Left renal pelvis (tissue), 4 donors: ENCODE measurements at places on chromosomes 4 and X. TPM values are rescaled to one million over a fixed set of nuclear protein-coding genes. Genes with fewer than 3 reads are reported as not detected.

The XG gene
- 0.15 TPM for polyA plus RNA-seq

GRCh38 chrX:79300856-79301255 lies 66.3 kb downstream of the ITM2A start:
- DNase-seq: no peak

The HHIP gene
- polyA plus RNA-seq: 4.8 TPM

The SSX1 gene
- polyA plus RNA-seq: not detected

The CPEB2 gene
- polyA plus RNA-seq: 16.7 TPM

The LRPAP1 gene
- 183 TPM for polyA plus RNA-seq

DNA sequence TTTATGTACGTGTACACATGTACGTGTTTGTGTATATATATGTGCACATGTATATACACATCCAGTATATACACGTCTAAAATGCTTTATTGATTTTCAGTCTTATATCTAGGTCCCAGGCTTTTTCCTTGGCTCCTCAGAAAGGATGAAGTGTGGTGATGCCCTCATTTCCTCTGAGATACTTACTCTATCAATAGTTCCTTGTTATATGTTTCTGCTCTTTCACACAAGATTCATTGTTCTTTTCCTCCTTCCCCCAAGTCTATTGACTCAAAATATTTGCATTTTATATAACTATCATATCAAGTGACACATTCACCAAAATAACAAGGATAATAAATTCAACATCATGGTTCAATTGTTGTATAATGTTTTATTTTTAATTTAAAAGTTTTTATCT lies 359.2 kb downstream of the EPHA5 start:
- DNase-seq: no peak

The FATE1 gene
- not detected for polyA plus RNA-seq

DNA sequence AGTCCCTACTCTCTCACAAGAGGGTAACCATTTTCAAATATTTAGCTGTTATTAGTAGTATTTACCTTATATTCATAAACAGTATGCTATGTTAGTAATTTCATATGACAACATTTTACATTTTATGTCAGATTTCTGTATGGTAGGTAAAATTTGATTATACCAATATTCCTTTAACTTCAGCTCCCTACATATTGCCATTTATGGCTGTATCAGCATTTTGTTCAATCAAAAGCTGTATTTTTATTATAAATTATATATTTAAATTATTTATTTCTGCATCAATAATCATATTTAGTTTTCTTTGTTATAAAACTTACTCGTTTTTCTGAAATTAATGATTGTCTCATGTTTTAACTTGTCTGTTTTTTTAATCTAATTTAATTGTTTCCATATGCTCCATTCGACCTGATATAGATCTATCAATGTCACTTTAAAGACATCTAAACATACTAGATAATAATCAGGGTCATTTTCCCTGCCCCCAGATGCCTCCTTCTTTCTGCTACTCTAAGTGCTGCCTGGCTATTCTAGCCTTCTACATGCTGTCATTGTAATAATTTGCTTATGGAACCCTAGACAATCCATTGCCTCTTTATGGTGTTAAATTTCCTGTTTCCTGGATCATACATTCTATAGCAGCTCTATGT lies 1976.7 kb upstream of the ADGRL3 start:
- DNase-seq: no peak

DNA sequence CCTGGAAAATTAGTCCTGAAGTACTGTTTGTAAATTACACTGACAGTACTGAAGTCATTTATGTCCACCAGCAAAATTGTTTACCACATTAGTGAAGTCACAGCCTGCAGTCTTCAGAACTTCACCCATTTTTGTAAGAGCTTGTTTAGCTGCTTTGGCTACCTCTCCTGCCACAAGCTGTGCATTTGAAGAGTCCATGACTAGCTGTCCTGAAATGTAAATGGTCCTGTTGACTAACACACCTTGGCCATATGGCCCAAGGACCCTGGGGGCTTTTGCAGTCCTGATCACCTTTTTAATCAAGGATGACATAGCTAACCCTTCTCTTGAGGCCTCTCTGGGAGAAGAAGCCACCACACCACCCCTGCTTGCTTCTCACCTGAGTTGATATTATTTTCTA lies 21.4 kb upstream of the ZNF518B start:
- no peak for DNase-seq

DNA sequence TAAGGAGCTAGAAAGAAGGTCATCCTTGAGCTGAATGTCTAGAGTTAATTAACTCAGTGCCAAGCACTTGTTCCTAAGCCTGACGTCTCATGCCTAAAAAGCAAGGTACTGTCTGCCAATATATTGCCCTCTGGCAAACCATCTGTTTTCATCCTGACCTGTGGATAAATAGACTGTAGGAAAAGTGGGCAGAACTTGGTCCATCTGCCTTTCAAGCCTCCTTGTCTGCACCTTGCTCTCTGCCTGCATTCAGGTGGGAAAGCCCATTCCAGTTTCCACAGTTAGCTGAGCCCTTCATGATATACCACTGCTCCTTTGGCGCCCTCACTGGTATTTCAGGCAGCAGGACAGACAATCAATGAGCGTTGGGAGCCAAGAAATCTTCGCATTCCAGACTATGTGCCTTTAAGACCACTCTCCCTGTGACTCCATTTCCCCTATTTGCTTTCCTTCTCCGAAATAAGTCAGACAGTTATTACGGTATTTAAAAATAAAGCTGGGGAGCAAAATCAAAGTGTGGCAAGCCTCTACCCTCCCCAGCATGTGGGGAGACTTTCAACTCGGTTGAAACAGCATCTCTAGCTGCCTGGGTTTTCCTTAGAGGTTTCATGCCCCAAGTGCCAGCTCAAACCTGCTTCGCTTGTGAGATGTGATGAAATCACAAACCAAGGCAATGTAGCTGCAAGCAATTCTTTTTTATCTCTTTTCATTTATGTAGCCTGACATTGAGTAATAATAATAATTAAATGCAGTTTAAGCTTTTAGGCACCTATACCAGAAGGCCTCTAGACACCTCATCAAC lies 2.5 kb upstream of the CCDC149 start:
- DNase-seq: no peak

GRCh38 chr4:67393699-67394281 lies 151.5 kb downstream of the CENPC start:
- DNase-seq: peak; percentile 6

DNA sequence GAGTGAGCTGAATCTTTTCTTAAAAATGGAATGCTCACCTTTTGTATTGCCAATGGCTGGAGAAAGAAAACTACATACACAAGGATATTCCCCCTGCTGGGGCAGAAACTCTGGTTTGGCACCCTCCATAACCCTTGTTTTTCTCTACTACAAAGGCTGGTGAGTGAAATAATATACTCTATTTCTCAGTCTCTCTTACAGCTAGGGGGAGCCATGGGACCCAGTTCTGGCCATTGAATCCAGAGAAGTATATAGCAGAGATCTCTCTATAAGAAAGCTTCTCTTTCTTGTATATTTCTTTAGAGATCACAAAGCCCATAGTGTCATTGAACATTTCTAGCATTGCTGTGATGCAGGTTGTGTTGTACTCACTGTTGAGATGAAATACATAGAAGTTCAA lies 49.8 kb downstream of the SMPX start:
- no peak for DNase-seq

The ASB5 gene
- polyA plus RNA-seq: not detected

DNA sequence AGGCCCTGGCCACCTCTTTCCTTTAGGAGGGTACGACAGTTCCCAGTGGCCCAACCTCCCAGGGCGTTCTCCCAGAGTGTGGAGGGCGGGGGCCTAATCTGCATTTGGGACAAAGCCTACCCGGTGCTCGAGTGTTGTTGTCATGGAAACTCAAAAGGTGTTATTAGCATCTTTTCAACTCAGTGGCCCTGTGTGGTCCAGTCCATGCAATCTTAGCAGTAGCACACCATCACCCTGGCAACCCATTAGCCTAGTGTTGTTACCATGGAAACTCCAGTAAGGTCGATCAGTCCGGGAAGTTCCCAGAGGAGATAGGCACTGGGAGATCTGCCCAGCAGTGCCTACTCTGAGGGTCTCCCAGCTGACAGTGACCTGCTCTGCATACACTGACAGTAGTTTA lies 20.2 kb downstream of the APLN start:
- DNase-seq: no peak

DNA sequence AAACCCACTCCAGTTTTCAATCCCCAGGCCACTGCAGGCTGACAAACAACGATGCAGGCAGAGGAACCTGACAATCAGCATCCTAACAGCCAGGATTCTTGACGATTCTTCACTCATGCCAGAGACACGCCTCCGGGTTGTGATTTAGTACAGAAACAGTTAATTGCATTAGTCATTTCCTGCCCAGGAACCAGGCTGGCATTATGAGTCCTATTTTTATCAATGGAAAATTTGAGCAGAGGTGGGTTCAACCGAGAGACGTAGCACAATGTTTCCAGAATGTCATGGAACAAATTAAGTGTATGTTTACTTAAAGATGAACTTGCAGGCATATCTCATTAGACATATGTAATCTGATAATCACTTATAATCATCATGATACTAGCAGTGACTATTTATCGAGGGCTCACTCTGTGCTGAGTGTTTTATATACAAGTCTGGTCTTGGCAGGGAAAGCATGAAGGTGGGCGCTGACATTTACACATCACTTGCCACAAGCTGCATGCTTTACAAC lies 159.7 kb downstream of the NSUN7 start:
- DNase-seq: no peak

GRCh38 chrX:17597836-17598439 lies 139.4 kb upstream of the SCML1 start:
- DNase-seq: no peak

The CCDC120 gene
- polyA plus RNA-seq: 9.5 TPM

GRCh38 chrX:123590842-123591486 lies 141.9 kb downstream of the THOC2 start:
- no peak for DNase-seq

DNA sequence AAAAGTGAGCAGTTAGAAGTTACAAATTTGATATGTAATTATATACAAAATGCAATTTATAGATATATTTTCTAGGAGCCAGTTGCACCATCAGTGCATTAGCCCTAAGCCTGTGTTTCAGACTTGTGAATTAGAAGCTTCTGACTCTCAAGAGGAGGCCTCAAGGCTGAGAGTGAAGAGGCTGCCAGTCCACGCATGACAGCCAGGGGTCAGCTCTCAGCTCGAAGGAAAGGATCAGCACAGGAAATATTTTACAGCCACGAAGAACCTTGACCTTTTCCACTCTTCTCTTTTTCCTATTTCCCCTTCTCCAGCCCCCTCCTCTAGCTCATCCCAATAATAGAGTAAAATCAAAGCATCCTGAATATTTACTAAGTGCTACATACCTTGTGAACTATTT lies 642.4 kb downstream of the TRIML1 start:
- no peak for DNase-seq

- DNase-seq: no peak
Observed at GRCh38 chrX:50430917-50431575, 39.6 kb downstream of the DGKK start.

GRCh38 chrX:31497086-31497485 lies 425.2 kb upstream of the FTHL17 start:
- no peak for DNase-seq

DNA sequence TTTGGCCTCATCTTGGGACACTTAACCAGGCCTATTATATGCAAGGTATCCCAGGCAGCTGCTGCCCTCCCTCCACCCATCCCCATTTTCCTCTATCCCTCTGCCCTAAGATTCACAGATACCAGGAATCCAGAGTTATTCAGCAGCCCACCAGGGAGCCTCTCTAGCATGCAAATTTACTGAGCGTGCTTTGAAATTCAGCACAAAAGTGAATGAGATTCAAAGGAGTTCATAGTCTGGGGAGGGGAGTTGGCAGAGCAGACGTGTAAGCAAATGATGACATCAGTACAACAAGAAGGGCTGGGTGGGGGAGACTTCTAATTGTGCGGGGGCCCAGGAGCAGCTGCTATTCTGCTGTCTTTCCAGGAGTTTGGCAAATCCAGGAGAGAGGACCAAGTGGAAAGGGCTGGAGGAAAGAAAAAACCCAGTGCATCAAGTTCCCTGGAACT lies 1.7 kb upstream of the MTM1 start:
- DNase-seq: no peak

The IL1RAPL1 gene
- polyA plus RNA-seq: 6.0 TPM

The KLKB1 gene
- 1.1 TPM for polyA plus RNA-seq

DNA sequence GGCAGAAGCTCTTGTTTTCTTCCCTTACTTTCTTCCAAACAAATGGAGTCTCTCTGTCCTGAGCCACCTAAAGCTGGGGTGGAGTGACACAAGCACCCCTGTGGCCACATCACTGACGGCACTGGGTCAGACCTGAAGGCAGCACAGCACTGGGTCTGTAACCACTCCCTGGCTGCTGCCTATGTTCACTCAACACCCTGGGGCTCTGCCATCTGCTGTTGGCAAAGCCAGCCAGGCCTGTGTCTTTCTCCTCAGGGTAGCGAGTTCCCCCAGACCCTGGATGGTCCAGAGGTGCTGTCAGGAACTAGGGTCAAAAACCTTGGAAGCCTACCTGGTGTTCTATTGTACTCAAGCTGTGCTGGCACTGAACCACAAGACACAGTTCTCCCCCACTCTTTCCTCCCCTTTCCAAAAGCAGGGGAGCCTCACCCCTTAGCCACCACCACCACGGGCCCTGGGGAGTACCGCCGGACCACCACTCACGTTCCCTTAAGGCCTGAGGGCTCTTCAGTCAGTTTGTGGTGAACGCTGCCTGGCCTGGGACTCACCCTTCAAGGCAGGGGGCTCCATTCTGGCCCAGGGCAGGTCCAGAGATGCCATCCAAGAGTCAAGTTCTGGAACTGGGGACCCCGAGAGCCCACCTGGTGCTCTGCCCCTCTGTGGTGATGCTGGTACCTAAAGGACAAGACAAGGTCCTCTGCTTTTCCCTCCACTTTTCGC lies 31.5 kb downstream of the TMEM271 start:
- no peak for DNase-seq

GRCh38 chr4:185134307-185134869 lies 8.7 kb upstream of the SLC25A4 start:
- DNase-seq: no peak

- no peak for DNase-seq
Observed at GRCh38 chrX:96455078-96455477, 229.6 kb upstream of the DIAPH2 start.

DNA sequence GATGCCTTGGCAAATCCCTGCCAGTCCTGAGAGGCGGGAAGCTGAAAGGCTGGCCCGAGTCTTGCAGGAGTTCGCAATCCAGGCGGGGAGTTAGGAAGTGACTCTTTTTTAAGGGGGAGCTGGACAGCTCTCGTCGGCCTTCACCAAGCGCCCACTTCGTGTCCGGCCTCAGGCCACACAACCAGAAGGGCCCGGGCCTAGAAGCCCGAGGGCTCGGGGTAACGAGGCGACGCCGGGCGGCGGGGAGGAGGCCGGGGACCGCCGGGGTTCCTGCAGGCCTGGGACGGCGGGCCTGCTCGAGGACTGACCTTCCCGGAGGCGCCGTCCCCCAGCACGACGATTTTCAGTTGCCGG lies 395 bp downstream of the RAB28 start:
- DNase-seq: peak; percentile 45

DNA sequence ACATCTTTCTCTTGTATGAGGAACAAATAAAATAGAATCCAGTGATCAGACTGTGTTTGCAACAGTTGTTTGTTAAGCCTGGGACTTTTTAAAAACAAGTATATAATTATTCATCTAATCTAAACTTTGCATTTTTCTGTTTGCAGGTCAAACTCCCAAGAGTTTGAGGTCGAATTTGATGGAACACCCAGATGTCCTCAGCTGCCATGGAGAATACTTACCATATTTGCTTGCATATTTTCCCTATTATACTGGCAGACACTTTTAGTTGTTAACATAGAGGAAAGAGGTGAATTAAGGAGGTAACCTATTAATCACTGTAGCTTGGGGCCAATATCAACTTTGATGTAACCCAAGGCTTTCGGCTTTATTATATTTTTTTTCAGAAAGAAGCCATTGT lies 401.5 kb upstream of the DIPK2B start:
- DNase-seq: no peak

- no peak for DNase-seq
Observed at GRCh38 chr4:62899646-62900364, 1509.4 kb downstream of the TECRL start.

GRCh38 chr4:108287834-108288413 lies 119.2 kb upstream of the LEF1 start:
- DNase-seq: no peak
